Karpas-422 (cell line): ENCODE measurements at places on chromosomes 5 and 9. TPM values are rescaled to one million over a fixed set of nuclear protein-coding genes. Genes with fewer than 3 reads are reported as not detected.
A peak's percentile ranks its signal among the peaks of the same experiment; 100 is the strongest.

The ZFP37 gene
- total RNA-seq = not detected in 2 replicates

DNA sequence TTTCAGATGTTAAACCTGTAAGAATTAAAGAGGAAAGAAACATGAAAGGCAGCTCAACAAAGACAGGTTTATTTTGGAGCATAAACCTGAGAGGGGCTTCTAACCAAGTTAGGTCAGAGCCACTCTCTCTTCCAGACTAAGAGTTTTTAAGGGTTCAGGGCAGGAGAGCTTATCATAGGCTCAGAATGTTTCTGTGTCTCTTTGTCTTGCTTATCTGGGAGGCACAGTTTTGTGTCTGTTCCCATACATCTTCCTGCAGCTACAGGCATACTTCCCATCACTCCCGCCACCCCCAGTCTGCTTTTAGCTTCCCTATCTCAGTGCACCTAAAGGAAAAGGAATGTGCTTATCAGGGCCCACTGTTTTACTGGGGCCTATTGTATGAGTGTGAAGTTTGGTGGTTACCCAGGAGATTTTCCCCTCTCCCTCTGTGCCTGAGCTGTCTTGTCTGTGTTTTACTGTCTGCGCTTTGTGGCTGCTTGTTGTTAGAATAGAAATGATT, 21.9 kb downstream of the CD14 start:
- DNase-seq = no peak
- H3K4me1 ChIP-seq = no peaks in the 10 kb centered on the region
- no peaks in the 10 kb centered on the region for H3K27me3 ChIP-seq
- no peak overlapping the region for H3K4me3 ChIP-seq
- no peak overlapping the region for H3K27ac ChIP-seq
- H3K36me3 ChIP-seq = no peaks in the 10 kb centered on the region

DNA sequence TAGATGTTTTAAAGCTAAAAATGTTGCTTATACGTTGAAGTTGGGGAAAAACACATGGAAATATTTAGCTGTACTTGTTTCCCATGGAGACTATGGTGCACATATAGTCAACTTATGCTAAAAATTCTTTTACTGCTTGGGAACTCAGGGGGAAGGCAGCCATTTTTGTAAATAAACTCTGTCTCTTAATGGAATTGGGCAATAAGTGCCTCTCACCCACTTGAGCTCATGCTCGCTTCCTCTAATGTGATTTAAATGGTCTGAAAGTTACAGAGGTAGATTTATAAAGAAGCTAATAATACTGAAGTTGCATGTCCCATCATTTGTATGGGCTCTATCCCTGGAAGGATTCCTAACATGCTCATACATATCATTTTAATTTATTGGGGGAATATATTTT, 523.8 kb downstream of the RASEF start:
- DNase-seq = no peak
- H3K4me3 ChIP-seq = no peak overlapping the region
- H3K4me1 ChIP-seq = no peaks in the 10 kb centered on the region
- H3K27ac ChIP-seq = no peak overlapping the region
- no peaks in the 10 kb centered on the region for H3K36me3 ChIP-seq

The C5orf34 gene
- 15.7 and 21.8 TPM in 2 replicates for total RNA-seq

The SLC4A9 gene
- not detected in 2 replicates for total RNA-seq

DNA sequence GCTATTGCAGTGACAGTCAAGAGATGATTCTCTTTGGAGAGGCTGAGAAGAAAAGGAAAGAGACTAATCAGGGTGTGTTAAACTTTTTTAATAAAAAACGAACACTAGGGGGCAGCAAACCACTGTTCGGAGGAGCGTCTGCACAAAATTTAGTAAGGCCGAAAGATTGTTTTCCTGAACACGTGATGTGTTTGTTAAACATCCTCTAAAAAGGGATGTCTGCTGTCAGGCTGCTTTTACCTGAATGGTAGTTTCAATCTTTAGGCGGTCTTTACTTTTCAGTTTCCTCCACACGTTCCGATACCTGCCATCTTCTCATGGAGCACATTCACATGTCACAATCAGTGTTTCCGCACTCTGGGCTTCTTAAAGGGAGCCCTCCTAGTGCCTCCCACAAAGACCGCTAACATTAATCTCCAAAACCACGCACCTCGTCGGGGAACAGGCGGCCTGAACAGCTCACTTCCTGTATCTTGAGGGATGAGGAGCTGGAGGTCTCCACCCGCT, 125.2 kb downstream of the GPBP1 start:
- peaks cover 4% of the 10 kb centered on the region for H3K4me1 ChIP-seq
- DNase-seq = peak; percentile 89
- no peak overlapping the region for H3K27ac ChIP-seq
- no peaks in the 10 kb centered on the region for H3K27me3 ChIP-seq

GRCh38 chr9:119761812-119762211, 392.6 kb upstream of the BRINP1 start:
- H3K4me3 ChIP-seq = no peak overlapping the region
- H3K27ac ChIP-seq = no peak overlapping the region
- no peaks in the 10 kb centered on the region for H3K27me3 ChIP-seq
- no peaks in the 10 kb centered on the region for H3K36me3 ChIP-seq
- H3K4me1 ChIP-seq = no peaks in the 10 kb centered on the region

DNA sequence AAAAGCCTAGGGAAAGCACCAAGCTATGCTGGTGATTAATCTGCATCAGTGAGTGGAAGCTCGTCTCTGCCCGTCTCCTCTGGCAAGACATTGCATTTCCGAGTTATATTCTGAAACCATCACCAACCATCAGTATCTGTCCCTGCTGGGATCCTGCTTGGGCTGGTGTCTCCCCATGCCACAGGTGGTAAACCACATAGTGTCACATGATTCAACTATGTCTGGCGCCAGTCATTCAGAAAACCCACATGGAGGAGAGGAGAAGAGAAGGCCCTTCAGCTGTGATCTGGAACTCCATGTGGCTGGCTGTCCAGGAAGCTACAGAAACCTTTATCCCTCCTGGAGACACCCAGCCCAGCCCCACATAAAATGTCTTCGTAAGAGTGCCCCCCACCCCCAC, 4.8 kb downstream of the IL9 start:
- H3K4me3 ChIP-seq = no peak overlapping the region
- no peaks in the 10 kb centered on the region for H3K27me3 ChIP-seq

DNA sequence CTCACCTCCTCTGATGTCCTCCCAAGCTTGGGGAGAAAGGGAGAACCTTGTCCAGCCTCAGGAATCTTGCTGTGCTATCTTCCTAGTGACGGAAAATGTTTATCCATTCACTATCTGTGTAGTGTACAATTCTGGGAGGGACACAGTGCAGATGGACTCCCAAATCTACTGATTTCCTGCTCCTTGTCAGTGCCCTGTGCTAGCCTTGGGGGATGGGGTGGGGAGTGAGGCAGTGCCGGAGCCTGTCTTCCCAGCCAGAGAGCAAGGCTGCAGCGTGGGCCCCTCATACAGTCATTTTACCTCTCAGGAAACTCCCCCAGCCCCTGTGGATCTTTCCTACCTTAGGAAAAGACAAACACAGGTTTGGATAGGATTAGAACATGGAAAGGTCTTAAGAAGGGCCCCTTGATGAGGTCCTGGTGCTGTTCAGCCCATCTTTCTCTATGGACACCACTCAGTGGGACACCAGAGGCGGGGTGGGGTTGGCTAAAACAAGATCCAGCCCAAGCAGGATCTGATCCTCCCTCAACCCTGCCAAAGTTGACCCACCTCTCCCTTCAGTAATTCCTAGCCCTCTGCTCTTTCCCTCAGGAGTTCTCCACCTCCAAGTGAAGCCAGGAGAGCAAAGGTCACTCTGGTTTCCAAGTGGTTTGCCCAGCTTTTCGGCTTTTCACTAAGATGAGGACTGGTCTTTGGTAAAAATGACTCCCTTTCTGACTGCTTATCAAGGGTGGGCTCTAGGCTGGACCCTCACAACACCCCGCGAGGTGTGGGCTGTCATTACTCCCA, 3.4 kb downstream of the DOLK start:
- no peaks in the 10 kb centered on the region for H3K27me3 ChIP-seq
- H3K4me1 ChIP-seq = peaks cover 18% of the 10 kb centered on the region
- no peak for DNase-seq
- H3K36me3 ChIP-seq = no peaks in the 10 kb centered on the region
- no peak overlapping the region for H3K4me3 ChIP-seq

- no peaks in the 10 kb centered on the region for H3K36me3 ChIP-seq
- no peaks in the 10 kb centered on the region for H3K4me1 ChIP-seq
- no peak for DNase-seq
- H3K4me3 ChIP-seq = no peak overlapping the region
These were observed 6.2 kb upstream of the SLC1A3 start for GRCh38 chr5:36599986-36600779.

- H3K36me3 ChIP-seq = no peaks in the 10 kb centered on the region
- no peak for DNase-seq
- no peak overlapping the region for H3K4me3 ChIP-seq
- no peak overlapping the region for H3K27ac ChIP-seq
These were observed 67.0 kb downstream of the SGCD start for GRCh38 chr5:156393980-156394379.

The EQTN gene
- total RNA-seq = not detected in 2 replicates

GRCh38 chr5:151670953-151671636, 15.6 kb downstream of the SPARC start:
- no peaks in the 10 kb centered on the region for H3K4me1 ChIP-seq
- DNase-seq = no peak
- no peak overlapping the region for H3K27ac ChIP-seq

- no peak overlapping the region for H3K4me3 ChIP-seq
- H3K27ac ChIP-seq = no peak overlapping the region
- H3K4me1 ChIP-seq = peaks cover 20% of the 10 kb centered on the region
- DNase-seq = no peak
- H3K27me3 ChIP-seq = no peaks in the 10 kb centered on the region
These were observed 75.9 kb upstream of the HTR4 start for GRCh38 chr5:148730270-148730669.

The ANKRD33B gene
- total RNA-seq = 0.48 and 0.90 TPM in 2 replicates

DNA sequence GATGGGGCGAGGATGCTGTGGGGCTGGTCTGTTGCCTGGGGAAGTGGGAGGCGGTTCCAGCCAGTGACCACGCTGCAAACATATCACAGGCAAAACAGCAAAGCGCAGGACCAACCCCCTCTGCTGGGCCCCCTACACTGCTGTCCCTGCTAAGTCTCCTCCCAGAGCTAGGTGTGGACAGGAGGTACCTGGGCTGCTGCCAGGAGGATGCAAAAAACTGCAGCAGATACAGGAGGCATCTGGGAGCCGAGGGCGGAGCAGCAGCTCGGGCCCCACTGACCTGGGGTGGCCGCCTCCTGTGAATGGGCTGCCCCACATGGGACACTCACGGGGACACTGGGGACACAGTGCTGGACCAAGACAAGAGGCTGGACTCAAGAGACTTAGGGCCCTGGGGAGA, 48.0 kb upstream of the PHYKPL start:
- H3K4me1 ChIP-seq = peaks cover 5% of the 10 kb centered on the region
- no peaks in the 10 kb centered on the region; the same call in 1 of the 2 replicates for H3K27me3 ChIP-seq
- H3K4me3 ChIP-seq = no peak overlapping the region
- no peak for DNase-seq
- no peaks in the 10 kb centered on the region for H3K36me3 ChIP-seq

GRCh38 chr5:122362361-122362760, 50.3 kb downstream of the SNCAIP start:
- H3K27me3 ChIP-seq = no peaks in the 10 kb centered on the region
- no peak for DNase-seq
- H3K27ac ChIP-seq = no peak overlapping the region
- no peaks in the 10 kb centered on the region for H3K4me1 ChIP-seq
- H3K36me3 ChIP-seq = no peaks in the 10 kb centered on the region

DNA sequence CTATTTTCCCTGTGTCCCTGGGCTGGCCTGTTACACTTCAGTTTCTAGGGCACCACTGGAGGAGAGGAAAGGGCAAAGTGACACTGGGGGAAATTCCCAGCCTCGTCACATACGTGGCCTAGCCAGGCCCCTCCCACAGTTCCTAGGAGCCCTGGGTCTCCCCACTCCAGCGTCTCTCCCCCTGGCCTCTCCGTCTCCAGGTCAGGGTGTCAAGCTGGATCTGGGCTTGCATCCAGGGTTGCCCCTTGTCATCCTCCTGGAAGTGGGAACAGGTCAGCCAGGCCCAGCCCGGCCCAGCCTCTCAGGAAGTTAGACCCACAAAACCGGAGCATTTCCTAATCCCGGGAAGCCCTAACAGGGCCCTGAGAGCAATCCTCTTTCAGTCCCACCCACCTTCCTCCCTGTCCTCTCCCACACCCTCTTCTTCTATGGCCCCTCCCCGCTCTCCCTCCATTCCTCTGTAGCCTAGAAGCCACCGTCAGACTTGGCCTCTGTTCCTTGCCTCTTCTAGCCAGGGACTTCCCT, 4.7 kb upstream of the TNIP1 start:
- no peak overlapping the region for H3K27ac ChIP-seq
- DNase-seq = no peak
- no peak overlapping the region for H3K4me3 ChIP-seq
- peaks cover 32% of the 10 kb centered on the region for H3K4me1 ChIP-seq

DNA sequence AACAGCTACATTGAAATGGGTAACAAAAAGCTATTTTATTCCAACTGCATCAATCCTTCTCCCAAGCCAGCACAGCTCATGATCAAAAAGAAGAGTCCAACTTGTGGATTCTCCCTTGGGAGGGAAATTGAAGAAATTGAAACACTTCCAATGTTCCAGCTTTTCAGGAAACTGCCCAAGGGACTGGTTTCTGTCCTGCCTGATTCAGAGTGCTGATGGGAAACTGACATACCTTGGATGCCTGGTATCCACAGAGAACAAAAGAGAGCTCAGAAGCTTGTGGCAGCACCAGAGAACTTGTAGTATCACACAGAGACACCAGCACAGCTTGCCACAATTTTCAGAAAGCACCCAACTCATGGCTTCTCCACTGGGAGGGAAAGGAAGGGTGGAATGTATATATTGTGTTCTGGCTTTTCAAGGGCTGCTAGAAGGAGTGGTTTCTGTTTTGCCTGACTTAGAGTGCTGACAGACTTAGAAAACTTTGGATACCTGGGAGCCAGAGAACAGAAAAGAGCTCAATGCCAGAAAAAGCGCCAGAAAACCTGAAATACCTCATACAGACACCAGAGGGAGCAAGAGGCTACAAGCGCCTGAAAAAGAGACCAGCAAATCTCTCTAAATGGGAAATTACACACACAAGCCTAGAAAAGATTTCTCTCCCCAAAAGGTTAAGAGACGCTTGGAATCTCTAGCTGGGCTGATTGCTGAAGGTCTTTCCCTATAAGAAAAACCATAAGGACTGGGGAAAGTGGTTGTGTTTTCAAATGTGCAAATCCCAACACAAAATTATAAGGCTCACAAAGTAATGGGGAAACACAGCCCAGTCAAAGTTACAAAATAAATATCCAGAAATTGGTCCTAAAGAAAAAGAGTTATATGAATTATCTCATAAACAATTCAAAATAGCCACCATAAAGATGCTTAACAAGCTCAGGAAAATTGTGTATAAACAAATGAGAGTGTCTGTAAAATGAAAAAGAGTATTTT, 178.8 kb downstream of the SPOCK1 start:
- H3K27me3 ChIP-seq = no peaks in the 10 kb centered on the region
- no peaks in the 10 kb centered on the region for H3K4me1 ChIP-seq
- no peak overlapping the region for H3K27ac ChIP-seq
- H3K4me3 ChIP-seq = no peak overlapping the region

GRCh38 chr5:10863763-10864383, 102.8 kb upstream of the DAP start:
- DNase-seq = peak; percentile 90
- H3K36me3 ChIP-seq = no peaks in the 10 kb centered on the region
- peaks cover 6% of the 10 kb centered on the region; the same call in 1 of the 2 replicates for H3K4me1 ChIP-seq
- H3K27ac ChIP-seq = no peak overlapping the region
- no peaks in the 10 kb centered on the region for H3K27me3 ChIP-seq
- H3K4me3 ChIP-seq = no peak overlapping the region
